ENCODE measurements at places on chromosomes 5 and 9. TPM values are rescaled to one million over a fixed set of nuclear protein-coding genes. Genes with fewer than 3 reads are reported as not detected.

Gene ABCA2
- total RNA-seq, result 109 TPM

Gene DMRT1
- total RNA-seq, result not detected

- H3K27ac ChIP-seq, result no peak overlapping the region
- no peaks in the 10 kb centered on the region for H3K36me3 ChIP-seq
- no peak for DNase-seq
These were observed 650.3 kb downstream of the CCDC171 start for GRCh38 chr9:16202914-16203728.

DNA sequence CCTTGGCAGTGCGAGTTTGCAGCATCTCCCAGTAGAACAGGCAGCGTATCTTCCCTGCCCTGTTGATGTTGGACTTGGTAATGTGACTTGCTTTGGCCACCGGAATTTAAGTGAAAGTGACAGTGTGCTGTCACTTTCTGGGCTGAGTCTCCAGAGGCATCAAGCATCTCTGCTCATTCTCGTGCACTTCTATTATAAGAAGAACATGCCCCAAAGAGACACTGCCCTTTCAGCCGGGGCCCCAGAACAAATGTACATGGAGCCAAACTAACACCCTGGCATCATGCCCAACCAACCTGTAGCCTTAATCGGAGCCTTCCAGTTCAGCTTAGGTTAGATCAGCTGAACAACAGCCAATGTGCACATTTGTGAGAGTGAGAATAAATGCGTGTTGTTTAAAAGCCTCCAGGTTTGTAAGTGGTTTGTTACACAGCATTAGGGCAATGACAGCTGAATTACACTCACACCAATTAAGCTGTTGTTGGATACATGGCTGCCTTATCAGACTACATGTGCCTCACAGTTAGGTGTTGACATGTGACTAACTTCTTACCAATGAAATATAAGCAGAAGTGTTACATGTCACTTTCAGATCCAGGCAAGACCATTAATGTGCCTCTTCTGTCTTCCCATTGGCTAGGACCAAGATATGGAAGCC is 22.1 kb upstream of the FRMD3 start:
- no peak for DNase-seq
- no peaks in the 10 kb centered on the region for H3K4me1 ChIP-seq
- H3K36me3 ChIP-seq, result no peaks in the 10 kb centered on the region
- no peak overlapping the region for H3K4me3 ChIP-seq

- no peak overlapping the region for H3K27ac ChIP-seq
These were observed 202.6 kb upstream of the MAP3K1 start for GRCh38 chr5:56612759-56613158.

- DNase-seq, result no peak
- no peaks in the 10 kb centered on the region for H3K36me3 ChIP-seq
- H3K4me3 ChIP-seq, result peak overlapping the region; percentile 96
- peak overlapping the region; percentile 81 for H3K27ac ChIP-seq
These were observed 19.8 kb downstream of the EXOSC2 start for GRCh38 chr9:130713286-130713960.

DNA sequence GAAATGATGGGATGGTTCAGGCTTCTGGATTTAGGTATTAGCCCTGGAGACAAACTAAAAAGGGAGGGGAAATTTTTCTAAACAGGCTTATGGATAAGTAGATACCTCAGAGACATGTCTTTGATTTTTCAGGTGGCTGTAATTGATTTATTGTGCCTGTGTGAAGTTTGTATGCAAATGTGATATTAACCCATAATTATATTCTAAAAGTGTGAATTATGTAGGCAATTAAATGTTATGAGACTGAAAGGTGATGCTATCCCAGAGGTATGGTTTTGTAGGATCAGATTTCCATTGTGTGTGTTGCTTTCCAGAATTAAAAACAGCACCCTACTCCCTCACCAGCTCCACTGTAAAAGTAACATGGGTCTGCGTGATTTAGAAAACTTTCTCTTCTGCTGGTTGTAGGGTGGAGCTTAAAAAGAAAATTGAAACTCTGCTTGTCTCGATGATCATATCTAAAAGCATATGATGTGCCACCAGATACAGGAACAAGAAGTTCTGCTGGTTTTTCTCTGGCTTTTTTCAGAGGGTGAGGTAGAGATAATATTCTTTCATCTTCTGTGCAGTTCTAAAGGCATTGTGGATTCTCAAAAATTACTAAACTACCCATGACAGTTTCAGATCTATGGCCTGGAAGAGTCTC is 71.8 kb upstream of the TAF11L2 start:
- no peak overlapping the region for H3K27ac ChIP-seq
- H3K27me3 ChIP-seq, result no peaks in the 10 kb centered on the region
- no peak overlapping the region for H3K4me3 ChIP-seq
- H3K36me3 ChIP-seq, result no peaks in the 10 kb centered on the region
- DNase-seq, result no peak
- no peaks in the 10 kb centered on the region for H3K4me1 ChIP-seq

Gene LAMC3
- total RNA-seq, result not detected

Gene UNC5A
- not detected for total RNA-seq

Gene PCDHA1
- total RNA-seq, result not detected

GRCh38 chr5:133114166-133114932 is 62.5 kb downstream of the HSPA4 start:
- no peak overlapping the region for H3K4me3 ChIP-seq
- H3K36me3 ChIP-seq, result no peaks in the 10 kb centered on the region
- no peak for DNase-seq
- no peaks in the 10 kb centered on the region for H3K4me1 ChIP-seq

DNA sequence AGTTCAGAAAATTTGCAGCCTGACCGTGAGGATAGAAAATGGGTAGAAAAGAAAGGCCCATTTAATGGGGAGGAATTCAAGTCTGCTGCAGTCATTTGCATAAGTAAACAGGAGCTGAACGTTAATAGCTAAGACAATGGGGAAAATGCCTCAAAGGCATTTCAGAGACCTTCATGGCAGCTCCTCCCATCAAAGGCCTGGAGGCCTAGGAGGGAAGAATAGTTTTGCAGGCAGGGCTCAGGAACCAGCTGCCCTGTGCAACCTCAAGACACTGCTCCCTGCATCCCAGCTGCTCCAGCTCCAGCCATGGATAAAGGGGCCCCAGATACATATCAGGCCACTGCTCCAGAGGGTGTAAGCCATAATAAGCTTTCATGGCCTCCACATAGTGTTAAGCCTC is 32.2 kb upstream of the CDH18 start:
- peaks cover 7% of the 10 kb centered on the region for H3K36me3 ChIP-seq
- no peaks in the 10 kb centered on the region for H3K27me3 ChIP-seq
- H3K4me3 ChIP-seq, result no peak overlapping the region
- H3K27ac ChIP-seq, result no peak overlapping the region
- DNase-seq, result no peak
